LHCN-M2 (cell line): ENCODE measurements at places on chromosomes 5 and 9. TPM values are rescaled to one million over a fixed set of nuclear protein-coding genes. Genes with fewer than 3 reads are reported as not detected.

DNA sequence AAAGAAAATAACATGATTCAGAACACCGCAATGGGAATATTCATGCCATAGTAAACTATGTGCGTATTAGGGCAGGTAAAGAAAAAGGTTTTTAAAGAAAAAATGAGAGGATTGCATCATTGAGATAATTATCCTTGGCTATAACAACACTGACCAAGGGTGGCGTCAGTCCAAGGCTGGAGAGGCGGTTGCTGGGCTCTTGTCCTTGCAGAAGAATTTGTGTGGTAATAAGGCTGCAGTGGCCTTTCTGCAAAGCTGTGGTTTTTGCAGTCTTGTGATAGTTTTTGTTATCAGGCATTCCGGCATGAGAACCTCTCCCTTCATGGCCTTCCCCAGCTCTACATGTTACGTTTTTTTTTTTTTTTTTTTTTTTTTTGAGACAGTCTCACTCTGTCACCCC lies 14.0 kb downstream of the BOD1 start:
- DNase-seq: peak; percentile 35

- no peak for DNase-seq
Measured at GRCh38 chr9:114958844-114959235, 28.4 kb upstream of the TNFSF8 start.

The C9orf50 gene
- total RNA-seq: not detected in 2 replicates

The SHISAL2B gene
- not detected in 2 replicates for total RNA-seq

The ZNF354C gene
- 5.2 and 5.5 TPM in 2 replicates for total RNA-seq
